ENCODE measurements at places on chromosomes 2 and 18. TPM values are rescaled to one million over a fixed set of nuclear protein-coding genes. Genes with fewer than 3 reads are reported as not detected.
A peak's percentile ranks its signal among the peaks of the same experiment; 100 is the strongest.

GRCh38 chr2:237670641-237671040 is 43.3 kb downstream of the LRRFIP1 start:
- no peak overlapping the region for H3K4me3 ChIP-seq
- peak overlapping the region; percentile 48 for H3K27ac ChIP-seq
- no peak for DNase-seq
- peaks cover 32% of the 10 kb centered on the region for H3K4me1 ChIP-seq
- no peaks in the 10 kb centered on the region for H3K36me3 ChIP-seq

DNA sequence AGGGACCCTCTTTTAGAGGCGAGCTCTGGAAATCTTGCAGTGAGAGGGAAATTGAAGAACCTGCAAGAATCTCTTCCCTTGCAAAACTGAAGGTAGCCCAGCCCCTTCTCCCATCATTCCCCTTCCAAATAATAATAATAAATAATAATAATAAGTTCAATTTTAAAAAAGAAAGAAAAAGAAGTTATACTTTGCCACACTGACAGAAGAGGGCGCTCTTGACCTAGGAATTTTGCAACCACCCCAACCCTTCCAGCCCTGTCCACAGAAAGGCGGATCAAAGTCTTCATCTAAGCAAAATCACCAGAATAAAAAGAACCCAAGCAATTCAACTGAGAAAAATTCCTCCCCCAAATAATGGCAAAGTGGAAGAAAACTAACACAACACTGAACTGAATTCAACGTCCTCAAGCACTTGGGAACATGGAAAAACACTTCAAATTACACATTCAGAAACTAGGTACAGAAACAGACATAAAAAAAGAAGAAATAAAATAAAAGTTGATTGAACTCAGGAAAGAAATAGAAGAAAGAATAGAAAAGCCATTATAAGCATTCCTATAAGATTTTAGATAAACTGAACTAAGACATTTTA is 98.9 kb upstream of the GLS start:
- no peak for DNase-seq
- H3K27me3 ChIP-seq = no peaks in the 10 kb centered on the region
- H3K36me3 ChIP-seq = no peaks in the 10 kb centered on the region
- H3K27ac ChIP-seq = no peak overlapping the region
- H3K4me1 ChIP-seq = peaks cover 10% of the 10 kb centered on the region

PSMA8 gene
- total RNA-seq = not detected

DNA sequence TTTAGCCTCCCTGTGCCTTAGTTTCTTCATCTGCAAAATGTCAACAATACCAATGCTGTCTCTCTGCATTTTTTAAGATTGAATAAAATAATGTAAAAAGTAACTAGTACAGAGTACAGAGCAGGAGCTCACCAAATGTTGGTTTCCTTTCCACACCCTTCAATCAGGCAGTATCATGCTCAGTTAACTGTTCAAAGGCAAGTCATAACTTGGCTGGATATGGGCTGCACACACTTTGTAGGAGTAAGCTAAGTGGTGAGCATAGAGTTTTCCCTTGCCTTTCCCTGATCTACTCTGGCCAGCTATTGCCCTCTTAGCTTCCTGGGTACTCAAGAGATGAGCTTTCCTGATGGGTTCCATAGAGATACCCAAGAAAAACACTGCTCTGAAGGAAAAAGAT is 77.9 kb downstream of the CYBRD1 start:
- DNase-seq = no peak
- no peak overlapping the region for H3K4me3 ChIP-seq
- no peak overlapping the region for H3K27ac ChIP-seq
- H3K27me3 ChIP-seq = no peaks in the 10 kb centered on the region
- no peaks in the 10 kb centered on the region for H3K4me1 ChIP-seq

RBM43 gene
- 2.5 TPM for total RNA-seq

DYNC1I2 gene
- total RNA-seq = 77.9 TPM

GULP1 gene
- 25.4 TPM for total RNA-seq

- H3K27ac ChIP-seq = no peak overlapping the region
- H3K36me3 ChIP-seq = no peaks in the 10 kb centered on the region
- DNase-seq = no peak
These were observed 19.0 kb downstream of the PFN4 start for GRCh38 chr2:24104110-24104650.

Measured in esophagus squamous epithelium (tissue), 5 donors.